ENCODE measurements at places on chromosomes 2 and 18.
A peak's percentile ranks its signal among the peaks of the same experiment; 100 is the strongest.

DNA sequence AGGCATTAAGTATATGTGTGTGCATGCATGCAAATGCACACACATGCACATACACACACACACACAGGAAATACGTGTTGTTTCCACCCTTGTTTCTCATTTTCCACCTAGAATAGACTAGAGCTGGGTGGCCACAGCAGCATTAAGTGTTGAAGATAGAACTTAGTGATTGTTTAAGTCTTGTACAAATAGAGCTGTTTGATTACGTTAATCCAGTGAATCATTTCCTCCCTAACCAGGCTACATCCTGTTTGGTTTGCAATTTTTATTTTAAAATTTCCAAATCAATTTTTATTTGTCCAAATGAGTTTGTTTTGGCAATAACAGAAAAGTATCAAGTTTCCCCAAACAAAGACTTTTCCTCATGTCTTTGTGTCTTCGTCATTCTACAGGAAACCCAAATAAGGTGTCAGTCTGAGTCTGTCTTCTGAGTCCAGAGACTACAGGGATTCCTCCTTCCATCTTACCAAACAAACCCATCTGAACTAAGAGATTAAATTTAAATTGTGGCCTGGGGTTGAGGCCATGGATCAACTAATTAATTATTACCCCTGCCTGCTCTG, 74.6 kb upstream of the GALNT5 start:
- peak; percentile 91 for DNase-seq

DNA sequence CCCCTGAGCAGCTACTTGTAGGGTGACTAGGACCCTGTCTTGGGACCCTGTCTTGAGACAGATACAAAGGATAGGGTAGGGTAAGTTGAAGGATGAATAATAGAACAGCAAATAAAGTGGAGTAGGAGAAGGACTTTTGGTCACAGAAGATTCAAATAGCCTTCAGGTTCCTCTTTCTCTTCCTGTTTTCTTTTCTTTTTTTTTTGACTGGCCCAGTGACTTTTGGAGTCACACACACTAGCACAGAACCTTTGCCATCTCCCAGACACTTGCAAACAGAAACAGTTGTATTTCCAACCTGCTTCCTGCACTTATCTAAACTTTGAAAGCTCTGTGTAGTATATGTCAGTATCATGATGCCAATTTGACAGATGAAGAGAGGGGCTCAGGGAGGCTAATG, 108.2 kb downstream of the TDRD15 start:
- DNase-seq: no peak

- DNase-seq: no peak
These were observed 73.4 kb downstream of the DTNA start for GRCh38 chr18:34783501-34783900.

DNA sequence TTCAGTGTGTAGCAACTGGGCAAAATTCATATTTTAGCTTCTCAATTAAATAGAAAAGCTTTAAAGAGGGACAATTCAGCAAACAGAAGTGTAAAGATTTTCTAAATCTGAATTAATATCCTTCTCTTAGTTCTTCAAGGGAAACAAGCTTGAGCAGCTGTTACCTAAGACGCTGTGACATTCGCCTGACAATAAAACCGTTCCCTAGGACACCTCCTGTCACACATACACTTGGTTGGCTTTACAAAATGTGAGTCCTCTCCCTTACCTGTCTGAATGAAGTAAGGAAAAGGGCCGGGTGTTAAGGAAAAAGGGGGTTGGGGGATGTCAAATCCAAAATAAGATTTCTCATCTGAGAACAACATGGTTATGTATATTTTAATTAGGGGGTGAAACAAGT, 2.1 kb downstream of the SERTAD2 start:
- DNase-seq: no peak

DNA sequence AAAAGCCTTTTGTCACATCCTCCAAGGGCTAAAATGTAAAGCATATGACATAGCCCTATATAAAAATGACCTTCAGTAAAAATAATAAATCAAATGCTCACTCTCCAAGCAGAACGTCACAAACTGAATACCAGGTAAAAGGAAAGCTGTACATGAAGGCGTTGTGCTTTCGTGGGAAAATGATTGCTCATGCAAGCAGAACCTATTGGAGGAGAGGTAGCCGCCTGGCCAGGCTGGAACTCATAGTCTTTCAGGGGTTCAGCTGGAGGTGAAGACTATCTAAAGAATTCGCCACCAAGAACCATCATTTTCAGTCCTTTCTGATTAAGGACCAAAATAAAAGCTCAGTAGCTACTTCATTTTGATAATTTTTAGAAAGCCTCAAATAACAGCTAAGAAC, 44.7 kb downstream of the ANKRD44 start:
- no peak for DNase-seq

DNA sequence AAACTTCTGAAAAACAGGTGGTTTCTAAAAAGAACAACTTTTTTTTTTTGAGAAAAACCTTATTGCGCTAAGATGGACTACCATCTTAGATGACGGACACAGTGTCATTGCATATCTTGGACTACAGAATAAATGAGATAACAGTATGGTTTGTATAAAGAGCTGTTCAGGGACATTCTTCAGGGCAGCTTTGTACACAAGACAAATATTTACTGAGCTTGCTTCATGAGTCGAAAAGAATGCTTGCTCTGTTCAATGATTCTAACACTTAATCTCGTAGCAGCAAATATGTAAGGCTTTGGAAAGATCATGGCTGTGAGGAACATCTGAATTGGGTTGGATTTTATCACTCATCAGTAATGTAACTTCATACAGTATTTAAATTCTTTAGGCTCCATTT, 282.5 kb upstream of the CWC22 start:
- no peak for DNase-seq

GRCh38 chr2:237863689-237864443, 4.4 kb downstream of the RAMP1 start:
- peak; percentile 30 for DNase-seq

- no peak for DNase-seq
These were observed 54.5 kb downstream of the USP37 start for GRCh38 chr2:218513676-218514075.

- no peak for DNase-seq
These were observed 9.8 kb downstream of the RMDN2 start for GRCh38 chr2:37934591-37935513.

DNA sequence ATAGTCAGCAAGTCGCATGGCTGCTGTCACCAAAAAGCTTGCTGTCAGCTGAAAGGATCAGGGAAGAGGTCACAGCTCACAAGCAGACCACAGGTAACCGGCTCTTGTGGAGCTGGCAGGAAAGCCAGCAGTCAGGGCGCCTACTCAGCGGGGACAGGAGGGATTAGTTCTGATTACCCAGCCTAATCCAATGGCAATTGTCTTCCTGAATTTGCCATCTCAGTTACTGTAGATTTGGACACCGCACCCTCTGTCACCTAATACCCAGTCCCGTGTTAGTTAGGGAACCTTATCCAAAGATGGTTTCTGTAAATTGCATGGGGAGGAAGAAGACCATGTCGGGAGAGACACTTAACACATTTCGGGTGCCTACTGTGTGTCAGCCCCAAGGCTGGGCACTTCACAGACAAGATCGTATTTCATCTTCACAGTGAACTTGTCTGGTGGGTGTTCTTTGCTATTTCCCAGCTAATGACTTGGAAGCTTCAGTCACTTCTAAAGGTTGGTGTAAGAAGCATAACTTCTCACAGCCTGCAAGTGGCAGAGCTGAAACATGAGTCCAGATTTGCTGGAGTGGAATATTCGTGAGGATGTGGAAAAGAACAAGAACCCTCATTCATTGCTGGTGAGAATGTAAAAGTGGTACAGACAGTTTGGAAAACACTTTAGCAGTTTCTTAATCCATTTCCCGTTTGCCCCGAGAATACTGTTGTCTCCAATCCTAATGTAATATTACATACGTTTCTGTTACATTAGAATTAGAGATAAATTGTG, 9.9 kb downstream of the ALPK2 start:
- DNase-seq: no peak

DNA sequence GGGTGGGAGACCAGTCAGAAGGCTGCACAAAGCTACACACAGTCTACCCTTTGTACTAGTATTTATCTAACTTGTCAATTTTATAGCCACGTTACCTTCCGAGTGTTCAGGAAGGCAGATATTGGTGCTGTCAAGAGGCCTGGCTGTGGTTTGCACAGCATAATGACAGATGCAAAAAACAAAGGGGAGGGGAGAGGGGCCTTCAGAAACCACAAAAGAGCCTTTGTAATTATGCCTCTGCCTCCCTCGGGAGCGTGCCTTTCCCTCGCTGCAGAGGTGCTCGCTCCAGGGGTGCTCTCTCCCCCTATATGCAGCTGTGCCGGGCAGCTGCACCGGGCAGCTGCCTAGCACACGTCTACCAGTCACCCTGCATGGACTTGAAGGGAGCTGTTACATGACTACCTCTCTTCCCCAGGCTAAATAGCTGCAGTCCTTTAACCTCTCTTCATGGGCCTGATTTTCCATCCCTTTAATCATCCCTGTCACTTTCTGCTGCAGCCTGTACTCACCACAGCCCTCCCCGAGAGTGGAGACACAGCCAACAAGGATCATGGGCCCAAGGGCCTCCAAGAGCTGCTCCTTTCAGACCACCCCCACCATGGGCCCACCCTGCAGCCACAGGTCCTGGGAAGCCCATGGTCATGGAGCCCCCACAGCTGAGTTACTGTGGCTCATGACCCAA, 168.4 kb upstream of the PKDCC start:
- no peak for DNase-seq

- DNase-seq: no peak
These were observed 74.0 kb downstream of the SLC66A2 start for GRCh38 chr18:79877163-79878091.

GRCh38 chr2:191979221-191979730, 132.4 kb upstream of the CAVIN2 start:
- no peak for DNase-seq

DNA sequence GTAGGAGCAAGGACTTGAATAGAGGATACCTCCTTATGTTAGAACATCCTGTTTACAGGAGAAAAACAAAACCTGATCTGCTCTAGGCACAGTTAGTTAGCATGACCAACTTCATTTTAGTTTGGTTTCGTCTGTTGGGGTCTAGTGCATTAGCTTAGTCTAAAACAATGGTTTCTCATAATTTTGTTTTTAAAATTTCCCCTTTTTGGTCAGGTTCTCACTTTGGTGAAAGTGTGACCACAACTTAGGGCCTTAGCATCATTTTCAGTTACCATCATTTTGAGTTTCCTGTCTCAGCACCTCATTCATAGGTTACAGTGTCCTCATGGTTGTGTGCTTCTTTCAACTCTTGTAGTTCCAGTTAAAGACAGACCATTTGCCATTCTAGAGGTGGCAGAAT, 1277.0 kb upstream of the SLC39A10 start:
- no peak for DNase-seq

DNA sequence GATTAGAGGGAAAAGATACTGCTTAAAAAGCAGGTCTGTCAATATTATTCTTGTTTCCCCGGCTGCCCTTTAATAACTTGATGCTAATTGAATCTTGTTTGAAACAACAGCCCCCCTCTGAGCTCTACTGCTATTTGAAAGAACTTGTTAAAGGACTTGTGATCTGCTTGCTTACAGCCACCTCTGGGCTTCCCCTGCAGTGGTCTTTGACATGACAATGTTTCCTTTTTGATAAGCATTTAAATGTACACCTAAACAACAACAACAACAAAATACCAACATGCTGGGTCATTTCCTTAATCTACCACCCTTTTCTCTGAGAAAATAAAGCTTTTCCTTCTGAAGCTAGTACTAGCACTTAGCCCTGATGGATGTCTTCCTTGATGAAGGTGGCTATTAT, 3.9 kb downstream of the HOXD1 start:
- DNase-seq: no peak

DNA sequence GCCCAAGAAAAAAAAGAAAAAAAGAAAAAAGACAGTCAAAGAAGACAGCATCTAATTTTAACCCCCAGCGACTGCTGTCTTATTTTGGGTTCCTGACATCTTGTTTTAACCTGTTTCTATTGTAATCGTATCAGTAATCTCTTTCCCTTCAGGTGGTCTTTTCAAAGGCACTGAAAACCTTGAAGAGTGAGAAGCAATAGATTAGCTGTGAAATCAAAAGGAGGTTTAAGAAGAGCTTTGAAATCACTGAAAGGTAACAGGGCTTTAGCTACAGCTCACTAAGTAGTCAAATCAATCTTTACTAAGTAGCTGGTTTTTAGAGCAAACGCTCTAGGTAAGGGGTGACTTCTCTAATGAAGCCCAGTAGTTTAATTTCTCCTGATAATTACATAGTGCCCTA, 5.4 kb upstream of the TANC1 start:
- DNase-seq: no peak

DNA sequence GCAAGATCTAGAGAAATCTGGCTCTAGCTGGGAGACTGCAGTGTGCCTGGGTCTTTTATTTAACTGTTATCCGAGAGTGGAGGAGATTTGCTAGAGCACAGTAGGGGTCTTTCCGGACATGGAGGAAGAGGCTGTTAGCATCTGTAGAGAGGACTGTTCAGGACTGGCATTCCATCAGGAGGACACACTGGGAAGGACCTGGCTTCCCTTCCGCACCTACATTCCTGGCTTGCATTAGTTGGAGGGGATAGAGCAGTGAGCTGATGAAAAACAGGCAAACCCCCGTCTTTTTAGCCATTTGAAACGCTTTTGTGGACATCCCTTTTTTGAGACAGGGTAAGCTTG, 874 bp upstream of the PIEZO2 start:
- no peak for DNase-seq

DNA sequence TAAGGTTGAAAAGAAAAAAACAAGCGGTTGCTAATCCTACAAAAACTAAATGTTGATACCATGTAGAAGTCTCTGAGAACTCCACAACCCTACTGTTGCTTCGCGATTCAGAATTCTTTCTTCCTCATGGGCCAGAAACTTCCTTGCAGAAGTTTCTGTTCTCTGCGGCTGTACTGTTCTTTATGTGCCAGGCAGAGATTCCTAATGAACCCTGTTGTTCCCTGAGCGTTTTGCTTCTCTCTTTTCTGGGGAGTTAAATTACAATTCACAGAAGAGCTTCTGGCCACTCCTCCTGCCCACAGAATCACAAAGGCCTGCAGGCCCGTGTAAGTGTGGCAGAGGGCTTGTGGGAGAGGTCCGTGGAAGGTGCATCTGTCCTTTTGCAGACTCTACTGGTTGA, 1.8 kb upstream of the THNSL2 start:
- DNase-seq: no peak

- DNase-seq: no peak
These were observed 414.3 kb downstream of the FBXO15 start for GRCh38 chr18:73733376-73733775.

- DNase-seq: no peak
These were observed 77.6 kb downstream of the PDE1A start for GRCh38 chr2:182349268-182349667.

GRCh38 chr2:179021258-179021657, 28.7 kb downstream of the CCDC141 start:
- no peak for DNase-seq

DNA sequence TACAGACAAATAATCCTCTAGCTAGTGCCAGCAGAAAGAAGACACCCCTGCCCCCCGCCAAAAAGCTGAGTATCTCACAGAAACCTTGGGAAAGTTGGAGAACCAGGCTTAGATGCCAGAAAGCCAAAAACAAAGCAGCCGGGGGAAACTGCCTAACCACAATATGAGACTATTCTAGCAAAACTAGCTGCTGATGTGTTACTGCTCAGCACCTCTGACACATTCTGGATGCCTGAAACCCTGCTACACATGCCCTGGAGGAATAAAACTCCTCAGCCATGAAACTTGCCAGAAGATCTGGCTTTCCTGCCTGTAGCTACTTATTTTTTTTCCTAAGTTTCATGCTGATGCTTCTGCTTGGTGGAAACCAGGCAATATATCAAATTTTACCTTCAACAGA, 122.7 kb upstream of the GCFC2 start:
- peak; percentile 45 for DNase-seq

- DNase-seq: no peak
These were observed 103.0 kb downstream of the DNER start for GRCh38 chr2:229611360-229611759.

- DNase-seq: no peak
These were observed 46.6 kb downstream of the USP40 start for GRCh38 chr2:233519787-233520611.

All from MCF 10A (cell line).